NCI-H524 (cell line): ENCODE measurements at places on chromosomes 13 and 19.

- DNase-seq = no peak
Observed at GRCh38 chr13:48579165-48579918, 46.5 kb upstream of the RCBTB2 start.

DNA sequence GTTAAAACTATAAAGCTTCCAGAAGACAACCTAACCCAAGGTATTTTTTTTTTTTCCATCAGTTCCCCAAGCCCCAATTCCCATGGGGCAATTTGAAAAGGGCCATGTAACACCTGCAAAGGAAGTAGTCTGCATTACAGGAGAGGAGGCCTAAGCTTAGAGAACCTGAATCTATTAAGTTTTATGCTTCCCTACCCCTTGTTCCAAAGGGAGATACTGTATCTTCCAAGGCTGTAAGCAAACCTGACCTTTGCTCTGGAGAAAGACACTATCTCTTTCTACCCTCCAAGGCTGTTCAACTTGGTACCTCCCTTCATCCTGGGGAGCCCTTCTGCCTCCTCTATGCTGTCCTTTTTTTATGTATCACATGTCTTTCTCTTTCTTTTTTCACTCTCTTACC lies 15.0 kb downstream of the KATNAL1 start:
- DNase-seq = no peak

- DNase-seq = no peak
Observed at GRCh38 chr13:85317781-85318180, 481.4 kb downstream of the SLITRK6 start.

DNA sequence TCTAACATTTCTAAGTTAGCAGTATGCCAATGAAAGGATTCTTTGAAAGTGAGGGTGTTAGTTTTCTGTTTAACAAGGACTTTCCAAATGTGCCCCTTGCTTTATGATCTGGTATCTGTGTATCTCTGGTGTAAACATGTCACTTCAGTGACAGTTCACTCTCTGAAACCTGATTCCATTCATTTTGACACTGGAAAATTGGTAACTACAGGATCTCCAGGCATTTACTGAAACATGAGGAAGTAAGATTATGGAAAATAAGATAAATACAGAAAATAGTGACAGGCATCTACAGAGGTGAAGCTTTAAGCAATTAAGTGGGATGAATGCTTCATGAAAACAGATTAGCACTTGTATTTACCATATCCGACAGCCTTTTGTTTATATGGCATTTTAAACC lies 101.6 kb upstream of the MYO16 start:
- DNase-seq = peak; percentile 80

- DNase-seq = no peak
Observed at GRCh38 chr13:62130062-62130970, 714.7 kb upstream of the PCDH20 start.

DNA sequence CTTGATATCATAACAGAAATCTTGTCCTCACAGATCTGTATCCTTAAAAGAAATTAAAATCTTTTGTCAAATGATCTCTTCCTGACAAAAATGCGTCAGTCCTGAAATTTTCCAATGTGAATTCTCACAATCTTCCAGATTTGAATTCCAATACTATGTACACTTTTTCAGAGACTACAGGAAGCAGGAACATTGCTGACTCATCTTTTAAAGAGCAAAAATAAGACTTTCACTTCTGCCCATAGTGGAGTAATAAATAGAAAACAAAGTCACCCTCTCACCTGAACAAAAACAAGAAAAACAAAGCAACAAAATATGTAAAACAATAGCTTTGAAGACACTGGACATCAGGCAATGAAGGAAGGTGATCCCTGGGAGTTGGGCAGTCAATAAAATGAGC lies 167.0 kb upstream of the IPO5 start:
- DNase-seq = no peak

DNA sequence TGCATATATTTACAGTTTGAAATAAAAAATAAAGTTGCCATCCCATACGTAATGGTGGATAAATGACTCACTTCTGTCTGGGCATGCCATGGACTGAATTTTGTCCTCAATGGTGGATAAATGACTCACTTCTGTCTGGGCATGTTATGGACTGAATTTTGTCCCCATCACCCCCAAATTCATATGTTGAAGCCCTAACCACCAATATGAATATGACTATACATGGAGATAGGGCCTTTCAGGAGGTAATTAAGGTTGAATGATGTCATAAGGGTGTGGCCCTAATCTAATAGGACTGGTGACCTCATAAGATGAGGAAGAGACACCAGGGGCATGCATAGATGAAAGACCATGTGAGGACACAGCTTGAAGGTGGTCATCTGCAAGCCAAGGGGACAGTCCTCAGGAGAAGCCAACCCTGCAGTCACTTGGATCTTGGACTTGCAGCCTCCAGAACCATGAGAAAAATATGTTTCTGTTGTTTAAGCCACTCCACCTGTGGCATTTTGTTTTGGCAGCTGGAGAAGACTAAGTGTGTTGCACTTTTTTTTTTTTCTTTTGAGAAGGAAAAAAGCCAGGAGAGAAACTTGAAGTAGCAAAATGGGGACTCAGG lies 41.8 kb downstream of the RFC3 start:
- no peak for DNase-seq
